ENCODE measurements at places on chromosomes 2 and 18.

GRCh38 chr2:64168756-64169155 lies 24.5 kb upstream of the PELI1 start:
- no peak for DNase-seq

GRCh38 chr2:203682688-203683130 lies 23.7 kb upstream of the CD28 start:
- peak; percentile 37 for DNase-seq

DNA sequence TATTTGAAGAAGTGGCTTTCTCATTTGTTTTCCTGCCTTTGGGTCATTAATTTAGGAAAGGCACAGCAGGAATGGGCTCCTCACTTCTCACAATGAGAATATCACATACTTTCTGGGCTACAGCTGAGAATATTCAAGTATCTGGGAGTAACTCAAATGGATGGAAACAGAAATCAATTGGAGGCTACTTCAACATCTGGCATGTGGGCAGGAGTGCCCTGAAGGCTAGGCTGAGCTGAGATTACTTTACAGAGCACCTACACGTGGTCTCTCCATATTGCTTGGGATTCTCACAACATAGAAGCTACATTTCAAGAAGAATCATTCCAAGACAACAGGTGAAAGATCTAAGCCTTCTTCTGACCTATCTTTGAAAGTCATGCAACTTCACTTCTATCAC lies 325.4 kb downstream of the PID1 start:
- DNase-seq: no peak

DNA sequence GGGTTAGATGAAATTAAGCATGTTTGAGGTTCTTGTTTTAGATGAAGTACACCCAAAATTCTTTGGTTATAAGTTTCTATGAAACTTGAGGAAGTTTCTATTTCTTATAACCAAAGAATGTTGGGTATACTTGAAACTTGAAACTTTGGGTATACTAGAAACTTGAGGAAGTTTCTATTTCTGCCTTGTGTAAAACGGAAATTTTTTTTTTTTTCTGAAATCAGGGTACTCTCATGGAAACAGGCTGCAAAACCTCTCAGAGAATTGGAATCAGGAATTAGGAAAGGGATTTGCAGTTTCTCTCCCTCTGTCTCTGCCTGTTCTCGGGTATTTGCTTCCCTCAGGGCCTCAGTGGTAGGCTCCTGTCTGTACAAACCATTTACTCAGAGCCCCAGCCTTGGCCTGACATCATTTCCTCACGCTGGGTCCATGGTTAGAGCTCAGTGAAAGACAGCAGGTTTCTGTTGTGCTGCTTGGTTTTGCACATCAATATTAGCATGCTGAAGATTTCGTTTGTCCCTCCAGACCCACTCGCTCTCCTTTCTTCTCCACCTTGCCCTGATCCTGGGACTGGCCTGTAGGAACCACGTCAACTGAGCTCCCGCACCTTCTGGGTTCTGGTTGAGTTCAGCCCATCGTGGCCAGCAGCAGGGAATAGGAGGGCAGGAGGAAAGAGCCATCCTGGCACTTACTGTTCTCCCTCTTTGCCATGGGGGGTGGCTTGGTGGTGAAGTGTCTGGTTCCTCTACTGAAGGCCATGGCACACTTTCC lies 106.4 kb downstream of the POLR1A start:
- DNase-seq: peak; percentile 81
